Spleen (tissue), 13 donors: ENCODE measurements at places on chromosomes 1 and 21. TPM values are rescaled to one million over a fixed set of nuclear protein-coding genes. Genes with fewer than 3 reads are reported as not detected.

Gene FAM72A
- 4.6 TPM for total RNA-seq

Gene OLFML3
- total RNA-seq: 6.8 TPM

Gene SLC1A7
- total RNA-seq: not detected

Gene WDR3
- total RNA-seq: 9.7 TPM

Gene TLR5
- 28.2 TPM for total RNA-seq

Gene VHLL
- not detected for total RNA-seq

Gene TOMM40L
- total RNA-seq: 12.2 TPM

Gene ACP6
- 8.6 TPM for total RNA-seq

Gene RGS7
- total RNA-seq: 0.56 TPM

Gene ELAPOR1
- 2.4 TPM for total RNA-seq

Gene MCOLN3
- total RNA-seq: 2.5 TPM

Gene TFAP2E
- total RNA-seq: 2.9 TPM

Gene DCST1
- total RNA-seq: not detected

Gene DYNLT5
- 1.6 TPM for total RNA-seq

Gene NPL
- total RNA-seq: 62.8 TPM

Gene ARHGAP29
- total RNA-seq: 101 TPM

Gene SYT2
- total RNA-seq: not detected

Gene ZNF593OS
- not detected for total RNA-seq
